ENCODE measurements at places on chromosomes 16 and 17.
A peak's percentile ranks its signal among the peaks of the same experiment; 100 is the strongest.

- peak; percentile 79 for DNase-seq
These were observed 16.9 kb upstream of the CCL22 start for GRCh38 chr16:57341441-57342303.

- DNase-seq = no peak
These were observed 14.2 kb downstream of the KCNG4 start for GRCh38 chr16:84225571-84225970.

- DNase-seq = no peak
These were observed 19.4 kb downstream of the ARHGAP44 start for GRCh38 chr17:12808723-12809122.

DNA sequence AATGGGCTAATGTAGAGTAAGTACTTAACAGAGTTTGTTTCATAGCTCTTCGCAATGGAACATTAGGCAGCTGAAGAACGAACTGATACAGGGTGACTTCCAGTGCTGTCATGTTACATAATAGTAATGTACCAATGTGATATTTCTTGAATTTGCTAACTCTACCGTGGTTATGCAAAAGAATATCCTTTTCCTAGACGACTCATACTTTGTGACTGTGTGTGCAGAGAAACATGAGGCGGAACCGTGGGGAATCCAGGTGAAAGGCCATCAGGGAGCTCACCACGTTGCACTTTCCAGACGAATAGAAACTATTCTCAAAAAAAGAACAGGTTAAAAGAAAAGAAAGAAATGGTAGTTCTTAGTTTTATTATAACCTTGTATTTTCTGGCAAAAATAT is 13.2 kb downstream of the NOB1 start:
- DNase-seq = no peak

GRCh38 chr17:1379930-1380313 is 20.1 kb downstream of the YWHAE start:
- DNase-seq = no peak

- DNase-seq = peak; percentile 95
These were observed 31.7 kb downstream of the SOCS1 start for GRCh38 chr16:11224096-11224893.

- no peak for DNase-seq
These were observed 29.0 kb downstream of the ETV4 start for GRCh38 chr17:43517161-43517560.

- no peak for DNase-seq
These were observed 3.8 kb downstream of the RNF213 start for GRCh38 chr17:80264205-80265075.

DNA sequence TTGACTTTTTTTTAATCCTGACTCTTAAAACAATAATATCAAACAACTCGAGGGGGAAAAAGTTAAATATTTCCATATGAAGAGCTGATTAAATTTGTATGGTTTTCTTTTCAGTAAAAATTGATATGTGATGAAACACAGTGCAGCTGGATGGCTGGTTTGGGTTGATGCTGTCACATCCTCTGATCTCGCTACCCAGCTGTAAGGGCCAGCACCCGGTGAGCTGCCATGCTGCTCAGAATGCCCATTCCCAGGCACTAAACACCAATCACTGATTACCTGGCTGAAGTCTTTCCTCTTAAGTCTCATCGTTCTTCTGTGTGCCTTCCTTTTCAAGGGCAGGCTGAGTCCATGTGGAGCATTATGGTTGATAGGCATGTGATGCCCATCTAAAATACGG is 234.3 kb downstream of the IRX3 start:
- DNase-seq = no peak

DNA sequence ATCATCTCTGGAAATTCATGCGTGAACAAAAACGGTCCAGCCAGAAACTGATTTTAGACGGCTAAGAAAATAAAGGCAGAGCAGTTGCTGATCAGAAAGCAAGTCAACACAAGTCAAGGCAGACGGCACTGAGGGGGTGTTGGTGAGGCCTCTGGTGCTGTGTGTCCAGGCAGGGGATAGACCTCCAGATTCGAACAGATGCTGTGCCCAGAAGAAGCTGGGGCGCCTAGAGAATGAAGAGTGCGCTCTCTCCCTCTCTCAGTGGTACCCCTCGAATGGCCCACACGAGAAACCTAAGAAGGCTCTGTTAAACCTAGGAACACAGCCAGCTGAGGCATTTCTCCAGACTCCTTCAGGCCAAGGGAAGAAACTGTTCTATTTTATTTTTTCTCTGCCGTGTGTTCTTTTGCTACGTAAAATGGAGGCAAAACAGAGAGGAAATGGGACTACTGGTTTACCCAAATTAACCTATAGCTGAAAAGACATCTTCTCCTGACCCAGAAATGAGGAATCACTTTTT is 178.3 kb downstream of the PMP22 start:
- DNase-seq = no peak

DNA sequence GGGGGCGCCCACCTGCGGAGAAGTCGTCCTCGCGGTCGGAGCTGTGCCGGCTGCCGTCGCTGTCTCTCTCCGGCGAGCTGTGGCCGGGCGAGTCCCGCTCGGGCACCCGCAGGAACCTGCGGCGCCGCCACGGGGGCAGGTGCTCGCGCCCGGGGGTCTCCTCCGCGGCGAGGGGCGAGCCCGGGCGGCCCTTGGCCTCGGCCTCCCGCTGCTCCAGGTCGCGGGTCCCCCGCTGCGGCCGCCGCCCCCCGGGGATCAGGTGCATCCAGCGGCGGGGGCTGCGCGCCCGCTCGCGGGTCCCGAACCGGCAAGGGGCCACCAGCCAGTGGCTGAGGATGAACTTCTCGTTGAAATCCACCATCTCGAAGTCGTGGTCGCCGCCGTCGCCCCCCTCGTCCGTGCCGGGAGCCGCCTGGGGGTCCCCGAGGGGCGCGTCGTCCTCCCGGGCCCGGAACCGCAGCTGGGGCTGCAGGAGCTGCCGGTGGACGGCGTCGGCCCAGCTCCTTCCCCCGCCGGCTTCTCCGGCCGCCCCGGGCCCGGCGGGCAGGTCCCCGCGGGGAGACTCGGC is 41.4 kb upstream of the BHLHA9 start:
- DNase-seq = no peak

DNA sequence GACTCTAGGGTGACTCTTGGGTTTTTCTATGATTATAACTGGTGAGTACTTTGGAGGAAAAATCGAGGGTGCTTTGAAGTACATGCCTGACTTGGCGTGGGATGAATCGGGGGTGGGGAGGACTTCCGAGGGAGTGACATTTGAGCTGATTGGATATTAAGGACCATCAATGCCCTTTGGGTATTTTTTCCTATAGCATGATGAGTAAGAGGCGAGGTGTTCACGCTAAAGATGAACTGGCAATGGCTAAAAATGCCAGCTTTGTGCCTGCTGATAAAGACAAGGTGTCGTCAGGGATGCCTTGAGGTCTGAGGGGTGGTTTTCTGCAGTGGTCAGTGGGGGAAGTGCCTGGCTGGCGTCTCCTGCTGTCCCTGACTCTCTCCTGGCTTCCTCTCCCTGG is 25.3 kb downstream of the USP43 start:
- no peak for DNase-seq

DNA sequence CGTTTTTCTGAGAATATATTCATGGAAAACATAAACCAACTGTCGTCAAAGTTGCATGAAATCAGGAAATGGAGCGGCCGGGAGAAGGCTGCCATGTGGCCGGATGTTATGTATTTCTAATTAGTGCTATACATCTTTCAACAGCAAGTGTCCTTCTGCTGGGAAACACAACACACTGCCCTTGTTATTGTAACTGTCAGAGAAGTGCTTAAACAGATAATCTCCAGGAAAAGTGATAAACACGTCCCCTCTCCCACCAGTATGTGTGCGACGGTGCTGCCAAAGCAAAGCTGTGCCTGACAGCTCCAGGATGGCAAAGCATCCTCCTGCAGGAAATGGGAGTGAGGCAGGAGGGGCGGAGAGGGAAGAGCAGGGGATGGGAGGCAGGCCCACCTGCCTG is 111.8 kb downstream of the SMG6 start:
- no peak for DNase-seq

- DNase-seq = no peak
These were observed 955 bp downstream of the ACLY start for GRCh38 chr17:41917679-41918313.

DNA sequence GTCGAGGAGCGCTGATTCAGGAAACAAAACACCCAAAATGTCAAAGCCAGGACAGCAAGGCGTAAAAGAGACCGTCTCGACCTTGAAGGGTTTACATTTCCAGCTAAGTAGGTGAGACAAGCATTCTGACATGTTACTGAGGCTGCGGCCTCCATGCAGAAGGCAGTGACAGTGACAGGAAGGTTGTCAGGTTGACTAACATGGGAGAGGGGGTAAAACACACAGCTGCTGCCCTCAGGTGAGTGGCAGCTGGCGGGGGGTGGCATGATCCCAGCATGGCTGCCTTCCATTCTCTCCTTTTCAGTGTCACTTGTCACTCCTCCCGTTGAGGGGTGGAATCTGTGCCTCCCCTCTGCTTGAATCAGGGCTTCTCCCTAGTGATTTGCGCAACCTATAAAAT is 31.9 kb upstream of the CRHR1 start:
- no peak for DNase-seq

DNA sequence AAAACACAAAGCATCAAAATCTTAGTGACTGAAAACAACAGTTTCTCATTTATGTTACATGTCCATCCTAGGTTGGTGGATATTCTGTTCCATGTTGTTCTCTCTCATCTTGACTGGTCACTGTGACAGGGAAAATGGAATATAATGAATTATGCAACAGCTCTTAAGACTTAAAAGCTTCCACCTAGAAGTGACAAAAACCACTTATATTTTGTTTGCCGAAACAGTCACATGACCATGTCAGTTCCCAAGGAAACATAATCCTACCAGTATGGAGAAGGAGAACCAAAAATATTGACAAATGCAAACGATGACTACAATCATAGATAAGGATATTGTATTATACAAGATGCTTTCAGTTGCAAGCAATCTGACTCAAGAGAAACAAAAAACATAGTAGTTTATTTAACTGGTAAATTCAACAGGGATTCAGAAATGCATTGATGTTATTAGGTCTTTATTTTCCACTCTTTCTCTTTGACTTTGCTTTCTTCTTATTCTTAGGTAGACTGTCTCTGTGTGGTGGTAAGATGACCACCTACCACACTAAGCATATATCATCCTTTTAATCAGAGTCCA is 103.8 kb downstream of the SSH2 start:
- DNase-seq = no peak

DNA sequence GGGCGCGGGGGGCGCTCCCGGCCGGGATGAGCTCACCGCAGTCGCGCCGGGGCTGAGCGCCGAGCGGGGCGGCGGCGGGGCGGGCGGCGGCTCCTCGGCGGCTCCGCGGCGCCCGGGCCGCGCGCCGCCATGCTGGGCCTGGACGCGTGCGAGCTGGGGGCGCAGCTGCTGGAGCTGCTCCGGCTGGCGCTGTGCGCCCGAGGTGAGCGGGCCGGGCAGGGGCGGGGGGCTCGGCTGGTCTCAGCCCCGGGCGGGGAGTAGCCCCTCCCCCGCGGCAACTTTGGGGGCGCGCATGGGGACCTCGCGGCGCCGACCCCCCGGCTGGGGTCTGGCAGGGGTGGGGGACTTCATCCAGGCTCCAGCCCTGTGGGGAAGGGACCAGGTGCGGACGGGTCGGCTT is at the start of gene ARHGDIG:
Gene ARHGDIG (plus strand): TSS at position 40 of the 400 bp plus-strand sequence. CDS start 90 bp downstream, at position 130.
- DNase-seq = no peak

DNA sequence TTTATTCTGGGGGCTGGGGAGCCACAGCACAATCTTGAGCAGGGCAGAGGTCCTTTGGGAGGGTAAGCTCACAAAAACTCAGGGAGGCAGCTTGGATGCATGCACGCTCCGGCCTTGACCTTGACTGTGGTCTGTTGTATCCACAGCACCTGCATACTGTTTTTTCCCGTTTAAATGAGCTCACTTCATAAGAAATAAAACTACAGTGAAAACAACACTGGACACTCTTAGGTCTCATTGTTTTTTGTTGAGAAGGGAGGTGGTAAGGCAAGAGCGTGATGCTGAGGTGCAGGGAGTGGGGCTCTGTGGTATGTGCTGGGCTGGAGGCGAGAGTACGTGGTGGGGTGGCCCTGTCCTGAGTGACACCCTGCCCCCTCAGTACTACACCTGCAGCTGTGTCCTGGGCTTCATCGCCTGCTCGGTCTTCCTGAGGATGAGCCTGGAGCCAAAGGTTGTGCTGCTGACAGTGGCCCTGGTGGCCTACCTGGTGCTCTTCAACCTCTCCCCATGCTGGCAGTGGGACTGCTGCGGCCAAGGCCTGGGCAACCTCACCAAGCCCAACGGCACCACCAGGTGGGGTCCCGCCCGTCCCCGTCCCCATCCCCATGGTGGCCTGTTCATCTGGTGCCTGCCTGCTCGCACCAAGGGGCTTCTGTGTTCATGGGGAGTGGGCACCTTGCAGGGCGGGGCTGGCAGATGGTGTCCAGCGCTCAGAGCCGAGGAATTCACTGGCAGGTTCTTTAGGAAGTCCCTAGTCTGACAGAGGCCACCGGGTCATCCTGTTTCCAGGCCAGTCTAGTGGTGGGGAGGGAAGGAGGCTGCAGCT is 44.2 kb downstream of the ADCY7 start:
- DNase-seq = no peak

DNA sequence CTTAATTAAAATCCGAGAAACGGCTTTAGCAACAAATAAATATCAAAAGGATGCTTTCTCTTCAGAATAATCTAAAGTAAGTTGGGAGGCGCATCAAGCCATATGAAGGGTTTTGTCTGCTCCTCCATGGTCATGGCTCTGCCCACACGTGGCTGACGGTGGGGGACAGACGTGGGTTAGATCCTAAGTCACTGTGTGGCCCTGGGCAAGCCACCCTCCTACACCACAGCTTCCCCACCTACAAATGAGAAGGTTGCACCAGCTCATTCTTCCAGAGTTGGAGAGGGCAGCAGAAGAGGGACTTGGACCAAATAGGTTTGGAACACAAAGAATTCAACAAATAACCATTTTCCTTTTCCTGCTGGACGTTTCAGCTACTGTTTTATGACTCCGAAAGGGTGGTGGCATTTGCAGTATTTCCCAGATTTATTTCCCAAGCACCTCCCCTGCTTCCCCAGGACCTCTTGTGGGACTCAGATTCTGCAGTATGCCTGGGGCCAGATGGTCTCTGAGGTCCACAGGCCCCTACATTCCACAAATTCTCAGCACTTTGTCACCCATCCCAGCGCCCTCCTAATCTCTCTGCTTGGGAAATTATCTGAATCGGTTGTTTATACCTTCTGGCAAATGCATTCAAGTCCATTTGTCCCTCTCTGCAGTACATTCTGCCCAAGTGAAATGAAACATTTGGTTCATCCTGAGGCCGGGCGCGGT is 17.8 kb downstream of the LRRC75A start:
- DNase-seq = no peak

- no peak for DNase-seq
These were observed 16.2 kb downstream of the MARCHF10 start for GRCh38 chr17:62791767-62792446.

- DNase-seq = no peak
These were observed 2.5 kb upstream of the MAF start for GRCh38 chr16:79603055-79603454.
